ENCODE measurements at places on chromosomes 2 and 18.

DNA sequence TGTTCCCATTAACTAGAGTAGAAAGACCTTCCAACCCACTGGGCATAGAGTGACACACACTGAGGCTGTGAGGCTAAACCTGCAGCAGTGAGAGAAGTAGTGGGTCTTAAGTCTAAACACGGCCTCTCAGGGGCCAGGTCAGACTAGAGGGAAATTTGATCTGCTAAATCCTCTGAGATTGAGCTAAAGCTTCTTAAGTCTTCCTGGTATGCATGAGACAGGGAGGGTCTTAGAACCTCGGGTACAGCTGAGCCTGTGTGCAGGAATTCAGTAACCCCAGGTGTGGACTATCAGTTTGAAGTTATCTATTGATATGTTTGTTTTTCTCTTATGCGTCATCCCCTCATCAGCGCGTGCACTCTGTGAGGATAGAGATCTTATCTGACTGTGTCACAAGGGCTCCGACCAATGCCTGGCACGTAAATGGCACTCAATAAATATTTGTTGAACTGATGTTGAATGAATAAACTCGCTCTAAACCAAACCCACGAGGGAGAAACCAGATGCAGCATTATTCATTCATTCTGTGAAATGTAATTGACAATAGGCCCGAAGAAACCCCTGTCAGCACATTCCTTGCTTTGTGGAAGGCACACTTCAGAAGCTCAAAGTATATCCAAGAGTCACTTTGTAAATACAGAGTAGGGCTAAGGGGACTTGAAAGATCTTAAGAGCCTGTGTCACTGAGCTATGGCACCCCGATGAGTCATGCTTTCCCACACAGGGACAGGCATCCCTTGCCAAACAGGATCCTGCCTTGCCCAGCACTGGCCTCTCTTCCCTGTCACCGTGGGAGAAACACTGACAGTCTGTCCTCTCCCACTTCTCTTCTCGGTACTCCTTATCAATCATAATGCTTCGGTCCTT lies 21.7 kb upstream of the RAB10 start:
- DNase-seq: peak; percentile 70

DNA sequence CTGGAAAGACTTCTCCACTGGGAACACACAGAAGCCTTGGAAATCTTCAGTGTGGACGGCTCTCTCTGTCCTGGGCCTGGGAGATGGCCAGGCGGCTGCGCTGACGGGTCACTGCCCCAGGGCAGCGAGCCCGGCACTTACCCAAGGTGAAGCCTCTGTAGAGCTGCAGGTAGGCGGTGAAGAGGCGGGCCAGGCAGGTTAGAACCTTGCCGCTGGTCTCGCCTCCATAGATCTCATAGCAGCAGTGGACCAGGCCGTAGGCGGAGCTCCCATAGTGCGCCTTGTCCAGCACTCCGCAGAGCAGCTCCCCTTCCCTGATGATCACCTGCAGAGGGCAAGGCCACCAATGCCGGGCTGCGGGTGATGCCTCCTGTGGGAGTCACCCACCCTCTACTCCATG lies 53.0 kb downstream of the POLR1A start:
- DNase-seq: no peak

DNA sequence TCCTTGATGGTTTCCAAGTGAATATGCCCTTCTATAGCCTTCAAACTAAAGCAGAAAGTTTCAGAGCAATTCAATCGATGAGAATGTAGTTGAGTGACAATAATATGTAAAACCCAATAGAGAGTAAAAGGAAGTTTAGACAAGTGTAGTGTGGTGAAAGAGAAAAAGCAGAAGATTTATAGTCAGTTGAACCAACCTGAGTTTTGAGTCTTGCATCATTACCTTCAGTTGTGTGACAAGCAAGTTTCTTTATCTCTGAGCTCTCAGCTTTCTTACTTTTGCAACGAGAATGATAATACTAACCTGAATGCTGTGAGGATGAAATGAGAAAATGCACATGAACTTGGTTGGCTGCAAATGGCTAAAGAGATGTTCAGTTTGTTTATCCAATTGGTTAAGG lies 40.6 kb upstream of the TMEM247 start:
- DNase-seq: peak; percentile 41

DNA sequence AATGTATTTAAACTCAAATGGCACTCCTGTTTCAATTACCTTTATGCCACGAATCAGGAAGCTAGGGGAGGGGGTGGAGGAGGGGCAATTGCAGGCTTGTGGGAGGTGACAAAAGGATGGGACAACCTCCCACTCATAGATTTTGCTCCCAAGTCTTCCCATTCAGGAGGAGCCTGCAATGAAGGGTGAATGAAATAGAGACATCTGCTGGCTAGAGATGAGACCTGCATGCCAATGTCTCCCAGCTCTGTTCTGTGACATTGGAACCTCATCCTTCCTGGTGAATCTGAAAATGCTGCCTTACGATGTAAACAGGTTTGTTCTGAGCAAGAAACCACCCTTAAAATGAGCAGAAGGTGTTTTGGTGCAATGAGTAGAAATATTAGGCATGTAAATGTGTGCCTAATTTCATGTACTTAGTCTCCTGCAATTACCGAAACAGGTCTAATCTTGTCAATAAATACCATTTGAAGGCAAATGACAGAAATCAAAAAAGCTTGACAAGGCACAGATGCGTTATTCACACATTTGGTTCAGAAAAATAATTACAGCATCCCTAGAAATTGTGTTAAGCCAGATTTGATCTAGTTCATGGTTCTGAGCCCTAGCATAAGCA lies 2.7 kb upstream of the PID1 start:
- peak; percentile 54 for DNase-seq

DNA sequence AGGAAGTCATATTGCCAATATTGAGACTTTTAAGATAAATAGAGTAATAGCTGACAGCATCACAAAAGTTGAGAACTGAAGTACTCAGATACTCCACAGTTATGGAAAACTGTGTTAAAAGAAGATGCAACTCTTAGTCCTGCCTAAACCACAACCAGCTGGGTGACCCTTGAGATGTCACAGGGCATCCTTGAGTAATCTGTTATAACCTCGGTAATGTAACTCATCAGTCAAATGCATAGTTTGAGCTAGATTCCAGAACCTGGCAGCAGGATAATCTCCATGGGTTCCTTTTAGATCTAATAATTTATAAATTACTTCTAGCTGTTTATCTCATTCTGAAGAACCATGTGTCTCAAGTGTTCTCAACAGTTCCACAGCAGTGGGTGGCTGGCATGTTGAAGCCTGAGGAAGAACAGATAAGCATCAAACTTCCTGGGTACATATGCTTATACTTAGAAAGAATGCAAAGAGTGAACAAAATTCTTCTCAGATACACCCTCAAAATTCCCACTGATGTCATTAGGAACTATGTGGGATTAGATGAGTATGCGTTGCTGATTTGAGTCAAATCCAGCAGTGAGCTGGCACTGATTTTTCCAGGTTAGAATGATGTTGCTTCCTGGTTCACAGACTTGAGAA lies 304.1 kb upstream of the ERBB4 start:
- DNase-seq: no peak

DNA sequence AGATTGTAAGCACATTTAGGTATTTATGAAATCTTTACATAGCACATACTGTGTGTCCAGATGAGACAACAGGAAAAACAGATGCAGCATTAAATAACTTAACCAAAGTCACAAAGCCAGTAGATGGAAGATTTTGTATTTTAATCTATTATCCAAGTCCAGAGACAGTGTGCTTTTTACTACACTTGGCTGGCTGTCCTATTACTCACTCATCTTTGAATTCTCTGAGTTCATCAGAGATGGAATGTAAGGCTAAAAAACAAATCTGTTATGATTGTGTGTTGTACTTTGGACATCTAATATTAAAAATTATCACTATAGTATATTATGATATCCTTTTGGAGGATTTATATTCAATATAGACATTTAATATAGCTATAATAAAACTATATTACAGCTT lies 1189.4 kb downstream of the DSC3 start:
- no peak for DNase-seq

DNA sequence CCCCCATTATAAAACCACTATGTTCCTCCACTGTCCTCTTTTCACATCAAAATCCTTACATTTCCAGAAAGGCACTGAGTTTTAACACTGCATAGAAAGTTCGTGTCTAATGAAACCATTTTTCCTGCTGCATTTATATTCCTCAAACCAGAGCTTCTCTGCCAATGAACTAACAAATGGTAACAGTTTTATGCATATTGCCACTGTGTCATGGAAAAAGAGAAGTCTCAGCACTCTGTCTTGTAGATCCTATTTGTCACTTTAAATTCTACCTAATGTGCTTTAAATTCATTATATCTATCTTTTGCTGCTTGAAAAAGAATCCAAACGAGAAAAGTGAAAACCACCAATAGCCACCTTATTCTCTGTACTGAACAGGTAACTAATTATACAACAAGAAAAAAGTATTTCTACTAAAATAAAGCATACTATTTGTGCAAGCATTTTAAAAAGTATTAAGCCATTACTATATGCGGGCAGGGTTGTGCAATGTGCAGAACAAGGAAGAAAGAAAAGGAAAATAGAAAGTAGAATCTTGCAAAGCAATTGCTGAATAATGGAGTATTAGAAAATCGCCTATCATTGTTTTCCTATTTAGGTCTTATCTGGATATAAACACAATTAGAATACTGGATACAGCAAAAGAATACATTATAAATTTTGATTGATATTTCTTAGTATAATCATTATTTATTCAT lies 328.9 kb downstream of the ZEB2 start:
- peak; percentile 32 for DNase-seq

DNA sequence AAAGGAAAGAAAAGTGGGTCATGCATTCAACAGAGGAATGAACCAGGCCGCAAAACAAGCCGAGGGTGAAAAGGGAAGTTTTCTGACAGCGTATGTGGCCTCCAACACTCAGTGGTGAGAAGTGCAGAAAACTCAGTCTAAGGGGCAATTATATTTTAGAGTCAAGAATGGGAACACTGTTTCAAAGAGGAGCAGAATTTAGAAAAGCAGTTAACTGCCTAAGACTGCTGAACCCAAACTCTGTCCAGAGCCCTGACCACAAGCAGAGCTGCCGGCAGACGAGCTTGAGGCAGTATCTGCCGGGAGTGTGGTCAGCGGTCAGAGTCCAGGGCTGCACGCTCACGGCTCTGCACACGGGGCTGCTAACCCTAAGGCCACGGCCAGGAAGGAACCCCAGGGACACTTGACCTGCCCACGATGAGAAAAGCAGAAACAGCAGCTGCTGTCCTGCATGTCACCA lies 347.0 kb upstream of the ID2 start:
- peak; percentile 50 for DNase-seq

GRCh38 chr18:51621113-51621863 lies 423.8 kb upstream of the MEX3C start:
- peak; percentile 62 for DNase-seq

DNA sequence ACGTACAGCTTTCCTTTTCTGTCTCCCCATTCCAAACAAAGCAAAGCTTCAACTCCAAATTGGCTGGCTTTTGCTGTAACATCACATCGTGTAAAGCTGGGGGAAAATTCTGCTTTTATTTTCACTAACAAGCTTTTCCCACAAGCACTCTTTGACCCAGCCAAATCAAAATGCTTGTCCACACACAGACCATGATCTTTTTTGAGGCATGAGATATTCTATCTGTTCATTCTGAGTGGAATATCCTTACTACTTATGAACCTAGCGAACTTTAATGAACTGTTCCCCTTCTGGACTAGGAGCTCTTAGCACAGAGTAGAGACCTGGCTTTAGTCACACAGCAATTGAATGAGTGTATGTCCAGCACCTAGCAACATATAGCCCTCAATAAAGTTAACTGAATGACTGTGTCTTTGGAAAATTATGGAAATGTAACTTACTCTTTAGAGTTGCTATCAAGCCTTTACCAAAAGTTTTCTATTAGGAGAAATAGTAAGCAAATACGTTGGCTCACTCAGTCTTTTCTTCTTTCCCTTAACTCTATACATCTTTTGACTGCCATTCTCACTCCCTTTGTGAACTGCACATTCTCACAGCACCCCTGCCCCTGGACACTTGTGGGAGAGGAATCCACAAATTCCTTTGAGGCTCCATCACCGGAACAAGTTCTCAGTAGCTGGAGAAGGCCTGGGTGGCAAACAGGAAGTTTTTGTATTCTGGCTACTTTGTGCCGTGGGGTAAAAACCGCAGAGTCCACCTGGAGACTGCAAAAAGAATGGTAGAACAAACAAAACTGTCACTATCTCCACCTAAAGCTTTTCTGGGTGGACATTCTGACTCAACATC lies 1.3 kb upstream of the UBE2E3 start:
- DNase-seq: no peak

GRCh38 chr2:165651233-165651632 lies 142.8 kb downstream of the GALNT3 start:
- no peak for DNase-seq

- DNase-seq: no peak
Observed at GRCh38 chr2:67566285-67566684, 169.2 kb downstream of the ETAA1 start.

DNA sequence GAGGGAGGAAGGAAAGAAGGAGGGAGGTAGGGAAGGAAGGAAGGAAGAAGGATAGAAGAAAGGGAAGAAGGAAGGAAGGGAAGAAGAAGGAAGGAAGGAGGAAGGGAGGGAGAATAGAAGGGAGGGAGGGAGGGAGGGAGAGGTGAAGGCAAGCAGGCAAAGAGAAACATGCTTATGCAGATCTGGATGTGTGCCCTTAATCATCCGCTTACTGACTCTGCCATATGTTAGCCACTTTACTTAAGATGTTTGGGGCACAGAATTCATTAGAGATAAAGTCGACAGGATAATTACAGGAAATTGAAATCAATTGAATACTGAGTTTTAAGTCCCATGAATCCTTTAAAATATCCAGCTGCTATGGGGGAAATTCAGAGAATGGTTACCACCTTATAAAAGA lies 334.2 kb downstream of the GRB14 start:
- DNase-seq: no peak

DNA sequence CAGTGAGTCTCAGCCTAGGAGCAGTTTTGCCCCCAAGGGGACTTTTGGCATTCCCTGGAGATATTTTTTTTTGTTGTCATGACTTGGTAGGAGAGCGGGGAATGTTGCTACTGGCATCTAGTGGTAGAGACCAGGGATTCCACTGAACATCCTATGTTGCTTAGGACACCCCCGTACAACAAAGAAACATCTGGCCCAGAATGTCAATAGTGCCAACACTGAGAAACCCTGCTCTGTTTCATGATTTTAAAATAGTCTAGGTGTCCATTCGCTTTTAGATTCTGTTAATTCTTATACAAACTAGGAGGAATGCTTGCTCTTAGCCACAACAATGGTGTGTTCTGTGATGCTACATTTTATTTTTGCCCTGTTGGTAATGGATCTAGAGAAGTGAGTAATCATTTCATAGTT lies 225.8 kb upstream of the SIX3 start:
- DNase-seq: peak; percentile 21

DNA sequence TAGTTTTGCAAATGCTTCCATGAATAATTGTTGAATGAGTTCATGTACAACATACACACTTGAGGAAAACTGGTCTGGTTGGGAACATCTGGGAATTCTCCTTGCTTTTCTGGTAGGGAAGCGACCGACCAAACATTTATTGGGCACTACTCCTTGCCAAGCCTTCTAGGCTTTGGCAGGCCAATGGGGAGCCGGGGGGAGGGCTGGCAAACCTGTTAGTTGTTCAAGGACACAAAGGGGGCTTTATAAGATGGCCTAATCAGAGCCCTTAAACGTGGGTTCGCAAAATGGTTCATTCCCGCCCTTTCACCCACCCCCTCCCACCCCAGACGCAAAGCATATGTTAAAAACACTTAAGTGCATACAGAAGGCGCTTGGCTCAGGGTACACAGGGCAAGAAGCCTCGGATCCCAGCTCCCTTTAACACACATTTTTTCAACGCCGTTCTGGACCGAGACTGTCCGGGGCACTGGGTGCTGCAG lies 844 bp upstream of the VSNL1 start:
- no peak for DNase-seq
